Stimulated activated CD4-positive, alpha-beta T cell treated with anti-CD3 and anti-CD28 coated beads, Interleukin-4, amount 100 ng/mL, for 24 hours (primary cell): ENCODE measurements at places on chromosomes 2 and 18.

GRCh38 chr2:309954-310510 is 22.1 kb upstream of the ALKAL2 start:
- no peak for DNase-seq

DNA sequence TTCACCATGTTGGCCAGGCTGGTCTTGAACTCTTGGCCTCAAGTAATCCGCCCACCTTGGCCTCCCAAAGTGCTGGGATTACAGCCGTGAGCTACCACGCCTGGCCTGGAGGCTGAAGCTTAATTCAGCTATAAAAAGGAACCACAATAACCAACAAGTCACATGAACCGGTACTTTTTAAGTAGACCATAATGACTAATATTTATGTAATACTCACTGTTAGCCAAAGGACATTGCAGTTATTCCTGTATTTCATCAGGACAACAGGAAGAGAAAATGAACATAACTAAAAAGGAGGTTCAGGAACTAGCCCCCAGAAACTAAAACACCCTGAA is 49.0 kb upstream of the TMEM87B start:
- DNase-seq, result no peak

- DNase-seq, result no peak
These were observed 101.7 kb upstream of the LGALSL start for GRCh38 chr2:64352292-64352691.

GRCh38 chr18:34773378-34773777 is 63.3 kb downstream of the DTNA start:
- no peak for DNase-seq

DNA sequence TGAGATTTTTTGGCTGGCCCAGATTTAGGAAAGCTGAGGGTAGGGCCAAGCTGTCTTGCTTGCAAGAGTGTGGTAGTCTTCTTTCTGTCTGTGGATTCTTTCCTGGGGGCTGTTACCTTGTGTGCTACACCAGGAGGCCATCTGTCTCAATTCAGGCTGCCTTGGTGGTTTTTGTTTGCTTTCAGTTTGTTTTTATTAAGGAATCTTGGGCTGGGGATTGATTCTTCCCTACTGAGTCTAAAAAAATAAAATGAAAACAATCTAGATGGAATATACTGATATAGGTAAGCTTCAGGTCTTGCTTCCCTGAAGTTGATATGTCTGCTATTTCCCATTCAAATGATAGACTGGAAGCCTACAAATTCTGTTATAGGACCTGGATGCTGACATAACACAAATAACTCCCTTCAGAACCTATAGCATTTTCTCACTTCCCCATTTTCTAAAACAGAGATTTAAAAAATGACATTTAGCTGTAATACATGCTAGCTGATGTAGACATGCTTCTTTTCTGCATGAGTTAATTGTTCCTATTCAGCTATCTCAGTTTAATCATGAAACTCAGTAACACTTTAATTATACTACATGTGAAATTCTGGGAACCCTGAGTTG is 5.3 kb downstream of the LHCGR start:
- DNase-seq, result no peak

GRCh38 chr2:67260343-67261277 is 136.5 kb upstream of the ETAA1 start:
- no peak for DNase-seq

DNA sequence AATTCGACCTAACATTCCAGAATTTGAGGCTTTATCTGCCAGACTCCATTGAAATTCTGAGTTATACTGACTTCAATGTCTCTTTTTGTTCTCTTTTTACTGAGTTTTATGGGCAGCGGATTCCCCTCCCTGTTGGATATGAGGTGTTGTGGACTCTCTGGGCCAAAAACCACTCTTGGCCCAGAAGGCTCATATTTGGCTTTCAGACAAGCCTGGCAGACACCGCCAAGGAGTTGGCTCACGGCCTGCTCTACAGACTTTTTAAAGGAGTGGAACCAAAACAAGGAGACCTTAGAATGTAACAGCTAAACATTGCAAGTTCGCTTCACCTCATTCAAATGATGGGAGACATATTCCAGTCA is 206.4 kb upstream of the NCKAP5 start:
- DNase-seq, result no peak

- no peak for DNase-seq
These were observed 49.0 kb upstream of the MC4R start for GRCh38 chr18:60421356-60422118.

- DNase-seq, result peak; percentile 61
These were observed 6.6 kb upstream of the CYP27C1 start for GRCh38 chr2:127226520-127227263.

GRCh38 chr2:232789082-232789481 is 12.7 kb upstream of the KCNJ13 start:
- DNase-seq, result no peak

DNA sequence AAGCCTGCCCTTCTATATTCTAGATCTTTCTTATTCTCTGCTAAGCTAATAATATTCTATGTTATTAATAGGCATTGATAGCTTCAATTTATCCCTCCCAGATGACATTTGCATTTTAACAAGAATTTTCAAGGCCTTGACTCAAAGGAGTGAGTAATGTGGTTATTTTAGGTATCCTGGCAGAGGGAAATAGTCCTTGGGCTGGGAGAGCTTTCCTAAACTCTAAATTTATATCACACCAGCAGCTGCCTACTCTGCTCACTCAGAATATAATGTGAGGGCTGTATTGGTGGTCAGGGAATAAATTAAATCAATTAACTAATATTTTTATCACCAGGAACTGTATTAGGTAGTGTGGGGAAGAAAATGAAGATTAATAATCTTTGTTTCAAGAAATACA is 74.8 kb upstream of the ADAM23 start:
- DNase-seq, result no peak

GRCh38 chr2:69310111-69311023 is 76.7 kb downstream of the GFPT1 start:
- DNase-seq, result no peak

GRCh38 chr18:66931010-66931409 is 327.1 kb upstream of the CDH19 start:
- no peak for DNase-seq

DNA sequence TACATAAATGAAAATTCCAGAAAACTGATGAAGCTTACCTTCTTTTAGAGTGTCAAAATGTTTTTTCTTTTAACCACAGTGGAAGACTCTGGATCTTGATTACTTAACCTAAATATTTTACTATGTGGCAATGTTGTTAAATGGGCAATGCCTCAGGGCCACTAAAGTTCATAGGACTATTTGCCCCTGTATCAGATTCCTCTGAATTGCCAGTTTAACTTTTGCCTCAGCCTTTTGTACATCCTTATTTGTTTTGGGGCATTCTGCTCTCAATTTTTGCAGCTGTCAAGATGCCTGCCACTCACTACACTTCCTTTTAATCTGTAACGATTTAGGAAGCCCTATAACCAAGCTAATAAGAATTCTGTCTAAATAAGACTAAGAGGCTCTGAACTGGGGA is 31.7 kb upstream of the SERTAD2 start:
- DNase-seq, result no peak

DNA sequence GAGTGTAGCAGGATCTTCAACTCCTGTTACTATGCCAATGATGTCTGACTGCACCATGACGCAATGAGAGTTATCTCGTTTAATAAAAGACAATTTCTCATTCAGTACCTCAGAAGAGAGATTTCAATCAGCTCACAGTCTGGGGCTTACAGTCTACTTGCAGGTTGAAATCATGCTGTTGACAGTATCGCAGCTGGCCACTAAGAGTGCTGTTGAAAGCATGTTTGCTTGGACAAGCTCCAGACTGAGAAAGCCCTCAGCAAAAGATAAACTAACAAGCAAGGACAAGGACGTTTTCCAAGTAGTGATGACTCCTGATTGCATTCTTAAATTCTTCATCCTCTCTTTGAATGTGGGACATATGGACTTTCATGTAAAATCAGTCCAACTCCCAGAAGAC is 145.2 kb upstream of the SYT4 start:
- no peak for DNase-seq

DNA sequence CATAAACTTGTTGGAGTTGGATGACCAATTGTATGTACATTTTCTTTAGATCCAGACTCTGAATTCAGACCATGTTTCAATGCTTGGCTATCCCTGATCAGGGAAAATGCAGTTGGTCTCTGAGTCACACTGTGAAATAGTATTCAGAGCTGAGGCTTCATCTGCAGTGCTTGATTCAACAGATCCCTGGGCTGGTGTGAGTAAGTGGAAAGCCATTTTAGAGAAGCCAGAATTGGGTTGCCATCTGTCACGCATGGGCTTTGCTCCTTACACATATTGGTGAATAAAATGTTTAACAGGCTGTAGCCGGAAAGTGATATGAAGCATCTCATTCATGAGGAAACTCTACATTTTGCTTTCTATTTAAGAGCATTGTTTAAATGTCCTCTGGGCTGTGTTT is 50.0 kb upstream of the ACYP2 start:
- no peak for DNase-seq

- DNase-seq, result no peak
These were observed 4.6 kb downstream of the SETBP1 start for GRCh38 chr18:44685296-44685695.

DNA sequence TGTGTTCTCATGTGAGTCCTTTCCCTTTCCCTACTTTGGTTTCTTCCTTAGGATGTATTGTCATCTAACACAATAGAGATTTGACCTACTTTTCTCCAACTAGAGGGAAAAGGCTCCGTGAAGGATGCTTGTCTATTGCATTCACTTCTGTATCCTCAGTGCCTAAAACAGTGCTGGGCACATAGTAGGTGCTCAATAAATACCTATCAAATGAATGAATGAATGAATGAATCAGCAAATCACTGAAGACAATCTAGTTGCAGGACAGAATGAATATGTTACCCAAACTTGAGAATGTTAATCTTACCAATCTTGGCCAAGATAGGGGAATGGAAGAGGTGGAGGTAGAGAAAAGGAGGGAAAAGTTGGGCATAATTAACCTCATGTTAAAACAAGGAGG is 277.0 kb upstream of the FBXO11 start:
- no peak for DNase-seq

DNA sequence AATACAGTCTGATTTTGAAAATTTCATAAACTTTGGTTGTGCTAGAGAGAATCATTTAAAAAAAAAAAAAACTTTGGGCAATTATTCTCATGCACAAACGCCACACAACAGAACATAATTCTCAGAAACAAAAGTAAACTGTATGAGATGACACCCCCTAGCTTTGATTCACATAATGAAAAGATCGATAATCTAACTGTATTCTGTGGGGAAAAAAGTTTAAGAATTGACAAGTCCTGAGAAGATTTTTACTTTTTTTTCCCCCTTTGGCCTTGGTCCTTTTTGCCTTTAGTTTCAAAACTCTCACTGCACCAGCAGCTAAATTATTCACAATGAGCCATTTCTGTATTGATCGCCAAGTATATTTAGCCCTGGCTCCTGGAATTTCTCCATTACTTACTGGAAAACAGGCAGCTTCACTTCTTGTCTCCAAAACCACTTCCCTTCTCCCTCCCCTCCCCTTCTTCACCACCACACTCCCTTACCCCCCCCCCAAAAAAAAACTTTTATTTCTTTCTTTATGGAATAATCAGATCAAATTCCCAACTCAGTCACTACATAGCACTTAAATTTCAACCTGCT is 2.0 kb downstream of the IKZF2 start:
- no peak for DNase-seq

DNA sequence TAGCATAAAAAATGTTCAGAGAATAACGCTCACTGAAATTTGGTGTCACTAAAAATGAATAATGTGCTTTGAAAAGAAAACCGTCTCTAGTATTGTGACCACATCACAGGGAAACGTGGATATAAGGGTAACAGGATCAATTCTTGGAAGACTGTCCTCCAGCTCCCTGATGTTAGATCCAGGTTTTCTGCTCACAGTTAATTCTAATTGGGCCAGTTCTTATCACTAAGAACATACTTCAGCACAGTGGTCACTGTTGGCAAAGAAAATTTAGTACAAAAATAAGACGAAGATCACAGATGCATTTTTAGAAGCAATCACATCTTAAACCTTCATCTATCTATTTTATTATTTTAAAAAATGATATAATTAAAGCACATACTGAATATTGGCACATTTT is 57.0 kb upstream of the CD226 start:
- no peak for DNase-seq

DNA sequence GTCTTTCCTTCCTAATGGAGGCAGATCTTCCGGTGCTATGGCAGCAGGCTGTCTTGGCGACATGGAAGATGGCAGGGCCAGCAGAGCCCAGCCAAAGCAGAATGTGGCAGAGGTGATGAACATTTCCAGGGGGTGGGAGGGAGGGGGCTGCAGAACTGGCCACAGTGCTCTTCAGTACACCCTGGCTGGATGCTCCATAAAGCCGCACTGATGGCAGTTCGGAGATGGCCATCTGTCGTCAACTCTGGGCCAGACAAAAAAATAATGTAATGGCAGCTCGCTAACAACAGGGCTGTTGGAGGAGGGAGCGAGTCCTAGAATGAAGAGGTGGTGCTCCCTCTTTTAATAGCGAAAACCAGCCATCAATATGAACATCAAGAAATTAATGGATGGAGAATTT is 271.0 kb downstream of the ZNF521 start:
- DNase-seq, result no peak

- peak; percentile 67 for DNase-seq
These were observed 34.9 kb upstream of the ATP8B1 start for GRCh38 chr18:57837917-57838548.

DNA sequence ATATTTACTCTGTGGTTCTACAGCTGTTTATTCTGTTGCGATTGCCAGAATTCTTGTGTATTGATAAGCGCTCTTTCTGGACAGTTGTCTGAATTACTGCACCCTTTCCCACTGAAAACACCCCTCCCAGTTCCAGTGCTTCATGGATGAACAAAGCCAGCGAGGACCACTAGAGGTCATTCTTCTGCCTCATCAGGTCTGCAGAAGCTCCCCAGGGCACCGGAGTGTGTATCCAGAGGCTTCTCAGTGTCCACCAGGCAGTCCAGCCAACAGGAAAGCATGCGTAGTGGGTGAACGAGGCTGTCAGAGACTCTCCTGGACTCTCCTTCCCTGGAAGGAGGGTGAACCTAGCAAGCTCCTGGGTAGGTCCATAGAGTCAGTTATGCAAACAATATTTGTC is 40.6 kb upstream of the INHBB start:
- no peak for DNase-seq

GRCh38 chr2:240742602-240743095 is 51.0 kb downstream of the AQP12A start:
- DNase-seq, result no peak

- no peak for DNase-seq
These were observed 82.9 kb downstream of the ZCCHC2 start for GRCh38 chr18:62605685-62606084.

DNA sequence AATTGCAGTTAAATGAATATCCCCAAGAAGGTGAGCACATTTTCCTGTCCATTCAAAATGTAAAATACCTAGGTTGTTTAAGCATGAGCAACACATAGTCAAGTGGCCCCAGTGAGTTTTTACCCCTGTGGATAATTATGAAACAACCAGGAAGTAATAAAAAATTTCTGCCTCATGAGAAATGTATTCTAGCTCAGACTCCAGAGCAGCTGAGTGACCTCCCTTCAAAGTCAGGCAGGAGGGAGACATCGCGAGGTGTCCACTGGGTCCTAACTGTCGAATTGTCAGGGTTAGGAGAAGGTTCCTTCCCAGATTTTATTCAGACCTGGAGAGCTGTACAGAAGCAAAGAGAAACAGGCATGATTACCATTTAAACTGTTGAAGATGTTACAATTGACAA is 416.6 kb upstream of the SMIM21 start:
- DNase-seq, result no peak

- no peak for DNase-seq
These were observed 122.4 kb downstream of the GRB14 start for GRCh38 chr2:164498836-164499235.
